ENCODE measurements at places on chromosomes 13 and 19.

DNA sequence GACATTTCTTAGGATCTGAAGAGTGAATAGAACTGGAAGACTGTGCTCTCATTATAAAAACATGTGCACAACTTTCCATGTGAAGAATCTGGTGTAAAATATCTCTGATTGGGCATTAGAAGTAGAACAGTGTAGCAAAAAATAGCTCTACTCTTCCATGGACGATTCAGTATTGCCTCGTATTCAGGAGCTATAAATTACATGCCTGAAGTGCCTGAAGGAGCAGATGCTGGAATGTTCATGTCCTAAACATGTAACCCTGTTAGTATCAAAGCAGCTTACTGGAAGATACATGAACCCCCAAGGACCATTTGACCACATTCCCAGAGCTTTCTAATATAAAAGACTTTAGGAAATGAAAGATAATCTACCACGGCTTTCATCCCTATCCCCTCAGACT is 528.9 kb downstream of the DACH1 start:
- no peak for DNase-seq

DNA sequence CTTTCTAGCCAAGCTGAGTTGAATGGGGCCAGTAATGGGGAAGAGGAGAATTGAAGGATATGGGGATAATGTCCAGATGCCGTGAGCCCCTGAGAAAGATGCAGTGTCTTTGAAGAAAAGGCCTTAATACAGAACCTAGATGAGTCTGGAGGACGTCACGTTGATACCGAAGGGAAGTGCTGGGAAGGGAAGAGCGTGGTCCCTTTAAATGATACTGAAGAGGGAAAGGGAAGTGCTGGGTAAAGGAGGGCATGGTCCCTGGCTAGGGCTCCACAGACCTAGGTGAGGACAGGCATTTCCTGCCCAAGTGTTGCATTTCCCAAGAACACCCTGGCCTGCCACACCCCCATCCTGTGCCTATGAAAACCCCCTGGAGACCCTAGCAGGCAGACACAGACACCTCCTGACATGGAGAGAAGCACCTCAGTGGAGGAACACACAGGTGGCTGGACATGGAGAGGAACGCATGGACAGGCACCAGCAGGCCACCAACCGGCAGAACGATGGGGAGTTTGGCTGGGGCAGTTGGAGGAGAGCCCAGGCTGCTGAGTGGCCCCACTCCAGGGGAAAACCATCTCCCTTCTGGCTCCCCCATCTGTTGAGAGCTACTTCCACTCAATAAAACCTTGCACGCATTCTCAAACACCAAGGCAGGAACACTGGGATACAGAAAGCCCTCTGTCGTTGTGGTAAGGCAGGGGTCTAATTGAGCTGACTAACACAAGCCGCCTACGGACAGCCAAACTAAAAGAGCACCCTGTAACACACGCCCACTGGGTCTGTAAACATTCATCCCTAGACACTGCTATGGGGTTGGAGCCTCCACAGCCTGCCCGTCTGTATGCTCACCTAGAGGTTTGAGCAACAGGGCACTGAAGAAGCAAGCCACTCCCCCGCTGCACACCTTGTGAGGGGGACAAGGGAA is 34.9 kb upstream of the POMP start:
- DNase-seq: no peak

- DNase-seq: no peak
These were observed 57.3 kb downstream of the KLF2 start for GRCh38 chr19:16381756-16382401.

DNA sequence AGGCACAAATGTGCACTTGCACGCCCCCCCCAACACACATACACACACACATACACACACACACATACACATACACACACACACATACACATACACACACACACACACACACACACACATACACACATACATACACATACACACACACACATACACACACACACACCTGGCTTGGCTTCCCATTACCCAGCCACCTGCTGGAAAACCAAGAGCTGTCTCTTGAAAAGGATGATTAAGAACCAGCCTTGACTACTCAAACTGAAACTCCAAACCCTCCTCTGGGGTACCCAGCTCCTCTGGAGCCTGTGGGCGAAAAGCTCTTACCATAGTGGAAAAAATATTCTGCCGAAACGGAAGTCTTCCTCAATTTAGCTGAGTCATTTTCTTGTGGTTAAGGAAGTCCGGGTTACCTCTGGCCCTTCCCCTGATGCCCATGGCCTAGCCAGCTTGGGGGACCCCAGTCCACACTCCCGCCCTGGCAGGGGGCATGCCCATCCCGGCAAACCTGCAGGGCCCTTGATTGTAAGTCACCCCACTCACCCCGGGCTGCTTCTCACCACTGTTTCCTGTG is 21.9 kb downstream of the CEBPA start:
- no peak for DNase-seq

- no peak for DNase-seq
These were observed 20.6 kb upstream of the ZNF599 start for GRCh38 chr19:34793565-34793964.

GRCh38 chr13:109627649-109628048 is 158.7 kb downstream of the IRS2 start:
- DNase-seq: no peak

DNA sequence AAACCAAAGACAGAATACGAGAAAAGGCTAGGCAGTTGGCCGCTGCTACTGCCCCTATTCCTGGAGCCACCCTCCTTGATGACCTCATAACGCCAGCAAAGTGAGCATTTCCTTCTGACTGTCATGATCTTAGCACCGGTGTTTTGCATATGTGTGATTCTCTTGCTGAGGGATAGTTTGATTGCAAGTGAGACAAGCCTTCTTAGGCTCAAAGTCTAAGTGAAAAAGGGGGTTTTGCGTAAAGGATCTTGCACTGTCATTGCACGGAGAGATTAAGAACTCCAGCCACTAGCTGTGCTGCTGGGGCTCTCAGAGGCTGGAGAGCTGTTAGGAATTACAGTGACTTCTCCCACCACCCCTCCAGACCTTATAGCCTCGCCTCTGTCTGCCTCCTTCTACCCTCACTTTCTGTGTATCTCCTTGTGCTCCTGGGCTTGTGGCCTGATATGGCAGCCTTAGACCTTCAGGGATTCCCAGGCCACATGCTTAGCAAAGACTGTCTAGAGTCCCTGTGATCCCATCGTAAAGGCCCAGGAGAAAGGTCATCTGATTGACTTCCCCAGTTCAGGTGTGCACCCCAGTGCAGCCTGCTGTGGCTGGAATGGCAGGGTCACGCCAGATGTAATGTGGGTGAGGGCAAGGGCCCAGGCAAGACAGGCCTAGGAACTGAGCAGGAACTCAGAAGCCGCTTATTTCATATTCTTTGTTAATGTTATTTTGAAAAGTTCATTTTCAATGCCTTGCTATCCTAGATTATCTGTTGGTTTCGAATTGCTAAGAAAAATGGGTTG is 12.6 kb downstream of the GPATCH1 start:
- no peak for DNase-seq

DNA sequence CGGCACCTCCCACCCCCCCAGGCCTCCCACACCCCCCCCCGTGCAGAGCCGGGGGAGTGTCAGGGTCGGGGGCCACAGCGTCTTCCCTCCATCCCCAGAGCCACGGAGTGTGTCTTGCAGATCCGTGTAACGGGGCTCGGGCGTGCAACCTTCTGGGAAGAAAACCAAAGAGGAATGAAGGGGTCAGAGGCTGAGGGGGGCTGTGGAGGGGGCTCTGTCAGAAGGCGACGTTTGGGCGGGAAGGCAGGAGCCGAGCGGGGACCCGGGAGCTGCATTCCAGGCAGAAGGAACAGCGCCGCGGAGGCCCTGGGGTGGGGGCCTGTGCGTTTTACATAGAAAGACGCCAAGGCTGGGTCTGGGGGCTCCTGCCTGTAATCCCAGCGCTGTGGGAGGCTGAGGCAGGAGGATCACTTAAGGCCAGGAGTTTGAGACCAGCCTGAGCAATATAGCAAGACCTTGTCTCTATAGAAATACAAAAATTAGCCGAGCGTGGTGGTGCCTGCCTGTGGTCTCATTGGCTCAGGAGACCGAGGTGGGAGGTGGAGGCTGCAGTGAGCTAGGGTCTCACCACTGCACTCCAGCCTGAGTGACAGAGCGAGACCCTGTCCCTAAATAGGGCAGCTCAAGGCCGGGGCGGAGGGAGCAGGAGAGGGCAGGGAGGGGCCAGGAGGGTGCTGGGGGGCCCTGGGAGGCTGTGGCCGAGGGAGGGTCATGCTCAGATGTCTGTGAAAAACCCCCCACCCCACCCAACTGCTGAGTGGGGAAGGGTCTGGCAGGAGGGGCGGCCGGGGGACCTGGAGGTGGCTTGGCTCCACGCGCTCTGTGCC is 27.8 kb downstream of the ARID3A start:
- no peak for DNase-seq

DNA sequence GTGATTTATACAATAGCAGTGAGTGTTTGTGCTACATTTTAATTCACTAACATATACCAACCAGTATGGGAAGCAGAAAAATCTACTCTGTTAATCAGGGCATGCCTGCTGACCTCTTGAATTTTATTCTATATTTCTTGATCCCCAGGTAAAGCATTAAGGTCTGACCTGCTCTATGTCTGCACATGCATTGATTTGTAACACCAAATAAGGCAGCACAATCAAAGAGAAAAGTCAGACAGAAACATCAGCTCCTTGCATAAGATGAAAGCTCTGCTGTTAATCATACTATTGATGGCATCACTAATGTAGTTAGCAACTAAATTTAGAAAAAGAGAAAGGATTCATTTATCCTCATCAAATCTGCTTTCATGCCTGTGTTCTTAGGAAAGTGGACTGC is 2744.8 kb upstream of the PCDH20 start:
- no peak for DNase-seq

DNA sequence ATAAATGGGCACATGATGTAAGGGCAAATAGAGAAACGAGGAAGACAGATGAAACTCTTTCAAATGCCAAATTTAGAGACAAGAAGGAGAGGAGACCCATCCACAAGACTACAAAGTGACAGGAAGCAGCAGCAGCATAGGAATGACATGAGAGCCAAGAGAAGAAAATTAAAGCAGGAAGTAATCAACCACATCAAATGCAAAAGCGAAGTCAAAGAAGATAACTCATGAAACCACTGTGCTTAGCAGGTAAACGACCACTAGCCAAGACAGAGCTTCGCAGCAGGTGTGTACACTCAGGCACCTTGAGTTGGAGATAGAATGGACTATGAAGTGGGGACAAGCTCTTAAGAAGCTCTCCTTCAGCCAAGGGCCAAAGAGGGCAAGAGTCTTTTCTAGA is 64.1 kb downstream of the KLF12 start:
- DNase-seq: no peak

GRCh38 chr13:49746111-49746510 is 46.4 kb downstream of the KPNA3 start:
- no peak for DNase-seq

DNA sequence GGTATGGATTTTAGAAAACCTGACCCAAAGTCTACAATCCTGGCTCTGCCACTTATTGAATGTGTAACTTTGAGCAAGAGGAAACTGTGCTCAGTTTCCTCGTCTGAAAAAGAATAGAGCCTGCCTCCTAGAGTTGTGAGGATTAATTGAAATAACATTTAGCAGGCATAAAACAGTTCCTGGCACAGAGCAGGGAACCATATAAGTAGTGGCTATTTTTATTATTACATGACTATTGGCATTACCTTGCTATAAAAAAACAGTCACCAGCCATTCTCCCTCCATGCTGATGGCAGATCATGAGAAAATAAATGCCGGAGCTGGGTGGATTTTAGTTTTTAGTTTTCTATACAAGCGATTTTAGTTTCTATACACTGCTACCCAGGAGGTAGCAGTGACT is 5.8 kb downstream of the DOCK9 start:
- no peak for DNase-seq

DNA sequence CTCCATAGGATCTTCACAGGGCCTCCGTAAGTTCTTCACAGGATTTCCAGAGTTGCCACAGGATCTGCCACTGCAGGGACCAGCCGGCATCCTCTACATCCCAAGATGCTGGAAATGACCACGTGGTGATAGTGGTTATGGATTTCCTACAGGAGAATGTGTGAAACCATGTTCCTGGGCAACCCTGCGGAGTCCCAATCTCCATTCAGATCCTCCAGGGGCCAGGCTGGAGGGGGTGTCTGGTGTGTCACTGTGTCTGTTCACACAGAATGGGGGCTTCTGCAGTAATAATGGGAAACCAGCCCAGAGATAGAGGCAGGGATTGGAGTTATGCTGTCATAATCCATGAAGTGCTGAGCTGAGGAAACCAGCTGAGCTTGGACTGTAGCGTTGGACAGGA is 8.6 kb downstream of the LILRA6 start:
- no peak for DNase-seq

GRCh38 chr19:11405846-11406643 is 13.1 kb downstream of the RGL3 start:
- no peak for DNase-seq

DNA sequence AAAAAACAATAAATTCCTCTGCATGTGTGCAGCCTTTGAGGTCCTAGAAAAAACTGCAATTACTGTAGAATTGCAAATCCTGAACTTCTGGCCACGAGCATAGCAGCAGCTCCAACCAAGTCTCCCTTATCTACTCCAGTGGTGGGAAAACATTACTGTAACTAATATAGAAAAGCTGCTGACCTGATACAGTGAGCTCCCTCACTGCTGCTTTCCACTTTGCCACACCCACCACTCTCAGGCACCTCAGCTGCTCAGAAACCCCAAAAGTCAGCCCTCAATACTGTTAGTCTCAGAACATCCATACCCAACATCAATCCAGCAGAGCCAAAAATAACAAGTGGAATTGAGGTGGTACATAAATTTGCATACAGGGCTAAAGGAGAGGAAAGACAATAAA is 192.5 kb downstream of the POU4F1 start:
- DNase-seq: no peak

GRCh38 chr13:39612023-39612637 is 9.1 kb upstream of the LHFPL6 start:
- peak; percentile 30 for DNase-seq

DNA sequence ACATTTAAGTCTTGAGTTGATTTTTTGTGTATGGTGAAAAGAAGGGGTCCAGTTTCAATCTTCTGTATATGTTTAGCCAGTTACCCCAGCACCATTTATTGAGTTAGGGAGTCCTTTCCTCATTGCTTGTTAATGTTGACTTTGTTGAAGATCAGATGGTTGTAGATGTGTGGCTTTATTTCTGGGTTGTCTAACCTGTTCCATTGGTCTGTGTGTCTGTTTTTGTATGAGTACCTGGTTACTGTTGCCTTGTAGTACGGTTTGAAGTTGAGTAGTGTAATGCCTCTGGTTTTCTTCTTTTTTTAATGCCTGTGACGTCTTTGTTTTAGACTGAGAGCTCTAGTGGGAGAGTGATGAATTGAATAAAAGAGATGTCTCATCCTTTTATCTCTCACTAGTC is 83.2 kb downstream of the NBEA start:
- DNase-seq: no peak
